ENCODE measurements at places on chromosomes 5 and 9.

GRCh38 chr9:8514760-8515159, 715.2 kb upstream of the DMAC1 start:
- no peak for DNase-seq

GRCh38 chr9:138105123-138105415, 227.5 kb downstream of the CACNA1B start:
- no peak for DNase-seq

- DNase-seq = no peak
Observed at GRCh38 chr5:173812811-173813550, 75.2 kb upstream of the CPEB4 start.

GRCh38 chr9:6552498-6553121, 92.9 kb downstream of the GLDC start:
- DNase-seq = no peak

GRCh38 chr5:153080940-153081339, 409.5 kb upstream of the GRIA1 start:
- DNase-seq = no peak

DNA sequence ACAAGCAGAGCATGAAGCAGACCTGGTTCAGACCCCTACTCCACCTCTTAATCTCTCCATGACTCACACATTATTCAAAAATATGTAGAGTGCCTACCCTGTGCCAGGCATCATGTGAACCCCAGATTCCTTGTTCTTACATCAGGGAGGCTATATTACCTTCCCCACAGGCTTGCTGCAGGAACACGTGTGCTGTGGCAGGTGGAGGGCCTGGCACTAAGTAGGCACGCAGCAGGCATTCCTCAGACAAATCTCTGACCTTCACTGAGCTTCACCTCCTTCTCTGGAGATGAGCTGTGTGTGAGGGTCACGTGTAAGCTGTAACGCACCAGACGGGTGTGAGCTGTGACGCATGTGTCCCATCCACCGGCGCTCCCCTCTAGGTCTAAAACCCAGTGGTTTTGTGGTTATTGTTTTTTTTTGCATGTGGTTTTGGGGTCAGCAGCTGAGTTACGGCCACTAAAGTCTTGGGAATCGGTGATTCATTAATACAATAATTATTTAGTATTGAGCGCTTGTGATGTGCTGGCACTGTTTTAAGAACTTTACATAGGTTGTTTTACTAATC, 30.3 kb downstream of the ANGPTL2 start:
- no peak for DNase-seq

- no peak for DNase-seq
Observed at GRCh38 chr5:34474573-34475021, 181.5 kb upstream of the RAI14 start.

DNA sequence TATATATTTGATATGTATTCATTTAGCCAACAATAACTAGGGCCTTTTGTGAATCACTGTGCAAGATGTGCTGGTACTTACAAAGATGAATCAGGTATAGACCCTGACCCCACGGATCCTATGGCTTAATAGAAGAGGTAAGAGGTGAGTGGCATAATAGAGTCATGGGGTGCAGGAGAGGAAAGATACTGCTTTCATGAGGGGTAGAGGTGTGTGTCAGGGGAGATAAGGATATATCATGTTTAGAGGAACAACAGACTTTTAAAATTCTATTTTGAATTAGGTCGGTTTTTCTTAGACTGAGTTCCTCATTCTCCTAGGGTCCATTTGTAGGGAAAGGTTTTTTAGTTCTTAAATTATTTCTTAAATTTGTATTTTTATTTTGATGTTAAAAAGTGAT, 27.8 kb downstream of the ZCCHC7 start:
- no peak for DNase-seq

DNA sequence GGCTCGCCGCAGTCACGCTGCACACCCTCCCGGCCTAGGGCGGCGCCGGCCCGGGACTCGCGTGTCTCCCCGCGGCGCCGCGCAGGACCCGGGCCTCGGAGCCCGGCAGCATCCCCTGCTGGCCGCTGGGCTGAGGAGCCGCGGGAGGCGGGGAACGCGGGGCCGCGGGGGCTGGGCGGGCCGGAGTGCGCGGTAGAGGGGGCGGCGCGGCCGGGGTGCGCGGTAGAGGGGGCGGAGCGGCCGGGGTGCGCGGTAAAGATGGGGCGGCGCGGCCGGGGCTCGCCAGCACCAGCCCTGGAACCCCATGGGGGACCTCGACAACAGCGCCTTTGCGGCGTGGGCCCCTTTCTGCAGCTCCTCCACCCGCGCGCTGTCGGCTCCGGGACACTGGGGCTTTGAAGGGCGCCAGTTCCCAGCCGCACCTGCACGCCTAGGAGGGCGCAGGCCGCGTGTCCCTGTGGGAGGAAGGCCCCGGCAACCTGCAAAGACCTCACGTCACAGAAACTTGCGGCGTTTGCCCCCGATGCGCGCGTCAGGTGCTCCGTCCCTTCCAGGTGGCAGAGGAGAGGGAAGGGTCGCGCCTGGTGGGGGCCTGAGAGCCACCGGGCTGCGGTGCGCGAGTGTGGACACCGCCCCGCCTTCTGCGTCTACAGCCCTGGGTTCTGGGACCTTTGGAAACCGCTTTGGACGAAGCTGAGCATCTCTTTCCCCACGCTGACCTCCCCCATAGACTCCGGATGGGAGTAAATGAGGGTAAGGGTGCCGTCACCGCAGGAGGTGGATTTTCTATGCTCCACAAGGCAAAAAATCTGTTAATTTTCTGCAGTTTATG, 49.6 kb downstream of the NSUN2 start:
- DNase-seq = no peak

DNA sequence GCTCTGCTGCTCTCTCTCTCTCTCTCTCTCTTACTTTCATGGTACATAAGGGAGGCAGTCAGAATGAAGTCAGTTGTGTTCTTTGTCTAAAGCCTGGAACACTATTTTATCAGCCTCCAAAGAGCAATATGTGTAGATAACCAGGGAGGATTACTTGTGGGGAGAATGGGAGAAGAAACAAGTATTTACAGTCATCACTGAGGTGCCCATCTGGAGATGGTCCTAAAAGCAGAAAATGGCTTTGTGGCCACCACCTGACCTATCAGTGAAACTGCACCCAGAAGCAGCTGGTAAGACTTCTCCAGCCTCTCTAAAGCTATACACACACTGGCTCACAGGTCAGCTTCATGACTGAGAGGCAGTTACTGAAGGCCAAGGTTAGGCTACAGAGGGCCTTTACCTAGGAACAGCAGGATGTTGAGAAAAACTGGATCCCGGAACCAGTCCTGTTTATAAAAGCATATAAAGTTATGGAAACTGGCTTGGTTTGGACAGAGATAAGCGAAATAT, 75.1 kb downstream of the MRPS27 start:
- no peak for DNase-seq

- DNase-seq = no peak
Observed at GRCh38 chr5:153515301-153515700, 24.8 kb downstream of the GRIA1 start.

DNA sequence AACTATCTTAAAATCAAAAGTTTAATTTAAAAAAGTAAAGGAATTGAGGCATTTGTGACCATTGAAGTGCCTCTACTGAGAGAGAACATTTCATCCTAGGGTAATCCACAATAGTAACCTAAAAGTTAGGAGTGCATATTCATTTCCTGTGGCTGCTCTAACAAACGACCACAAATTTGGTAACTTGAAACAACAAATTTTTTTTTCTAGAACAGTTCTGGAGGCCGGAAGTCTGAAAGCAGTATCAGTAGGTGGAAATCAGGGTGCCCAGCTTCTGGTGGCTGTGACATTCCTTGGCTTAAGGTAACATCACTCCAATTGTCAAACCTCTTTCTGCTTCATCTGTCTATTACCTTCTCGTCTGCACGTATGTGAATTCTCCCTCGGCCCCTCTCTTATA, 67.1 kb upstream of the SSBP2 start:
- no peak for DNase-seq

DNA sequence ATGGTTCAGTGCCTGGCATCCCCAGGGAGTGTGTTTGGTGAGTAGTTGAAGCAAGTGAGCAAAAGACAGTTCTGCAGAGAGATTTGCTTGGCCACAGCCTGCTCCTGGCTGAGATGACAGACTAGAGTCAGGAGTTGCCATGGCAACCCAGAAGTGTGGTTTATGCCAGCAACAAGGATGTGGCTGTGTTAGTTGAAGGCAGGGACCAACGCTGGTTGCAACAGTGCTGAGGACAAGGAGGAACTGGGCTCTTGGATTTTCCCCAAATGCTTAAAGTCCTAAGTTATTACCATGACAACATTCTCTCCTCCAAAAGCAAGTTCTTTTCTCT, 2.7 kb downstream of the NXNL2 start:
- no peak for DNase-seq

DNA sequence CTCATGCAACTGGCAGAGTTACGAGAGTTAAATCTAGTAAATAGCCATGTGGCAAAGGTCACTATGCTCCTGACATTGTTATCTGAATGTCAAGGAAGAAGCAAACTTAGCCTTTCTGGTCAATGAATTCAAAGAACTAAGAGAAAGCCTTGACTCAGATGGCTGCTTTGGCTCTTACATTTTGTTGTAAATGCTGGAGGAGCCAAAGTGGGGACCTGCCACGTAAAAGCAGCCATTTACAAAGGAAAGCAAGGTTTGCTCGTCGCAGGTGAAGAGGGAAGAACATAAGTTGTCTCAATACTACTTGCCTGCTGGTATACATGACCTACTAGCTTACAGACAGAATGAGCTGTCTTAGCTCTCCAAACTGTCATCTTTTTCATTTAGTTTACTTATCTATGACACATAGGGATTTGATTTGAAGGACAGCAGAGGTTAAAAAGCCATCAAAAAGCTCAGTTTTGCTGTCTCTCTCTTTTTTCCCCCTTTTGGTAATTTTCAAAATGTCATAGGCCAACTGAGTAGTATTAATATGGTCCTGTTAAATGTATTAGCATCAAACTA, 1052.8 kb upstream of the DMAC1 start:
- no peak for DNase-seq

GRCh38 chr5:127256886-127257597, 33.6 kb upstream of the MEGF10 start:
- DNase-seq = no peak

DNA sequence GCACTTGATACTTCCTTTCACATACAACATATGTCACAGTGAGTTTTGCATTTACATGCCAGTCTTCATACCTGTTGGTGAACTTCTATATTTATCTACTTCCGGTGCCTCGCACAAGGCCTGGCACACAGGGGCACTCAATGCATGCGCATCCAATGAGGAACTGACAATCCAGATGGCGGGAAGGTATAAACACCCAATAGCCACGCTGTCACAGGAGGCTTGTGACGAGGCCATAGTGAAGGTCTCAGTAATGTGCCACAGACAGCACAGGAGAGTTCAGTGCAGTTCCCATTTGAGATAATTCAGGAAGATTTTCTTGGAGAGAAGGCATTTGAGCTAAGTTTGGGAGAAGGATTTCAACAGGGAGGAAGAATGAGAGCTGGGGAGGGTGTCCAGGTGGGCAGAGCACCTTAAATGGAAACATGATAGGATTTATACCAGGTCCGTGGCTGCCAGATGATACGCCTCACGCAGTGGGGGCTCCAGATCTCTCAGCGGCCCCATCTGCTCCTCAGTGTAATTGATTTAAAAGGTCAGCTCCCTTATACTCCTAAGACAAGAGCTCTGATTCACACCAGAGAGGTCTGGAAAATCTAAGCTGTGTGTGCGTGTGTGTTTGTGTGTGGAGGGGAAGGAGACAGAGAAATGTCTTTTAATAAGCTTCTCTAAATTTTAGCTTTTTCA, 206.2 kb downstream of the DCP2 start:
- DNase-seq = no peak
